Stimulated activated CD4-positive, alpha-beta T cell treated with anti-CD3 and anti-CD28 coated beads, Interleukin-12 subunit alpha, Interleukin-12 subunit beta, amount 100 ng/mL, for 48 hours (primary cell): ENCODE measurements at places on chromosomes 6 and 20.

DNA sequence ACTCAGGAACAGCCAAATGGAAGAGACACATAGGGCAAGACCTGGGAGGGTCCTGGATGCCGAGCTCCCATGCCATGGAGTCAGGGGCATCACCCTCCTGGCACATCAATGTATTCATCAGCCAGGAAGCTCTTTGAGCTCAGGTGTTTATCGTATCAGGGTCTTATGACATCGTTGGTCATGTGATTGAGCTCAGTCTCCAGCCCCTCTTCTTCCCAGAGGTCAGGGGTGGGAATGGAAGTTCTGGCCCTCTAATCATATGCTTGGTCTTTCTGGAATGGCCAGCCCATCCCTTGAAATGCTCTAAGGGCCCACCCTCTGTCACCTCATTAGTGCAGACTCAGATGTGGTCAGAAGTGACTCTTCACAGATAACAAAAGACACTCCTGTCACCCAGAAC, 52.4 kb upstream of the TULP4 start:
- DNase-seq, result no peak

GRCh38 chr6:138427701-138428100, 23.7 kb downstream of the HEBP2 start:
- DNase-seq, result no peak

- no peak for DNase-seq
Measured at GRCh38 chr6:44143731-44144130, 14.9 kb upstream of the CAPN11 start.

DNA sequence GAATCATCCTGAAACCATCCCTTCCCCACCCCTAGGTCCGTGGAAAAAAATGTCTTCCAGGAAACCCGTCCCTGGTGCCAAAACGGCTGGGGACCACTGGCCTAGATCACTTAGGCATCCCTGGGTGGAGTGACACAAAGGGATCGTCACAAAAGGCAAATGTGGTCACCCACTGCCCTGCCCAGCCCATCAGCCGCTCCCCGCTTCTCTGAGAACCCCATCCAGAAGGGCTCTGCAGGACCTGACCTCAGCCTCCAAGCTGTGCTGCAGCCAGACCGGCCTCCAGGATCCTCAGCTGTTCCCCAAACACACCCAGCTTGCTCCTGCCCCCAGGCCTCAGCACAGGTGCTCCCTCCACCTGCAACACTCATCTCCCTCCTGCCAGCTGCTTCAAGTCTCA, 61.6 kb downstream of the PREX1 start:
- no peak for DNase-seq

DNA sequence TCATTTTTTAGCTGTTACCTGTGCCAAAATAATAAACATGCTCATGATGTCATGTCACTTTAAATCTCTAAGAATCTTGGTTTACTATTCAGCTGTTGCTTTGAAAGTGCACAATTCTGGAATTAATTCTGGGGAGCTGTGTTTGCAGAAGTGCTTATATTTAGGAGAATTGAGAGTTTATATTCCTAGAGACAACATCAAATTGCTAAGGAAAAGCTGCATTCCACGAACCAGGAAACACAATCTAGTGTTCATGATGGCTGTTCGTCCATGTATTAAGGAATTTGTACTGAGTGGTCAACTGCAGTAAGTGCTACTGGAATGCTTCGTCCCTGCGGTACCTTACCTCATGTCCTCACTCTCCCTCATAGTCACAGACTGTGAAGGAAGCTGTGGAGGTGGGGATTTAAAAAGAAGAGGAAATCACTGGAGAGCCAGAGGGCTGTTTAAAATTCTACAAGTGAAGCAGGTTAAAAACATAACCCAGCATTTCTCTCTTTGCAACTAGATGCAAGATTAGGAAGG, 161.0 kb downstream of the TRMT11 start:
- DNase-seq, result no peak

- no peak for DNase-seq
Measured at GRCh38 chr20:47667531-47668312, 117.6 kb downstream of the SULF2 start.

DNA sequence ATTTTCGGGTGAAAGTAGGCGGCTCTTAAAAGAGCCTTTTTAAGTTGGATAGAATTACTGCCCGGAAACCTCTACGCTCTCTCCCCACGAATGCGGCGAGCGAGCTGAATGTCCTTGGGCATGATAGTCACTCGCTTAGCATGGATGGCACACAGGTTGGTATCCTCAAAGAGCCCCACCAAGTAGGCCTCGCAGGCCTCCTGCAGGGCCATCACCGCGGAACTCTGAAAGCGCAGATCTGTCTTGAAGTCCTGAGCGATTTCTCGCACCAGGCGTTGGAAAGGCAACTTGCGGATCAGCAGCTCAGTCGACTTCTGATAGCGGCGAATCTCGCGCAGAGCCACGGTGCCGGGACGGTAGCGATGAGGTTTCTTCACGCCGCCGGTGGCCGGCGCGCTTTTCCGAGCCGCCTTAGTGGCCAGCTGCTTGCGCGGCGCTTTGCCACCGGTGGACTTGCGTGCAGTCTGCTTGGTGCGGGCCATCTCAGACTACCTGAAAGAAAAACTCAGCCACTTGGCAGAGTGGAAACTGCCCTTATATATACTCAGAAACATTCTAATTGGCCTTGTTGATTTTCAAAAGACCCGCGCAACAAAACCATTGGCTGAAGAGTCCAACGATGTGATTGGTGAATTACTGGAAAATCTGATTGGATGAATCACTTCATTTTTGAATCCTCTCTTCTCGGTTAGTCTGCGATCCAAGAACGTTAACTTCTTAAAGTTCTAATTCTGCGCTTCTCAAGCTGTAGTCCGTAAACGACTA, 93.9 kb upstream of the BTN3A2 start:
- DNase-seq, result peak; percentile 79

GRCh38 chr20:59105581-59105980, 58.0 kb upstream of the ZNF831 start:
- no peak for DNase-seq

DNA sequence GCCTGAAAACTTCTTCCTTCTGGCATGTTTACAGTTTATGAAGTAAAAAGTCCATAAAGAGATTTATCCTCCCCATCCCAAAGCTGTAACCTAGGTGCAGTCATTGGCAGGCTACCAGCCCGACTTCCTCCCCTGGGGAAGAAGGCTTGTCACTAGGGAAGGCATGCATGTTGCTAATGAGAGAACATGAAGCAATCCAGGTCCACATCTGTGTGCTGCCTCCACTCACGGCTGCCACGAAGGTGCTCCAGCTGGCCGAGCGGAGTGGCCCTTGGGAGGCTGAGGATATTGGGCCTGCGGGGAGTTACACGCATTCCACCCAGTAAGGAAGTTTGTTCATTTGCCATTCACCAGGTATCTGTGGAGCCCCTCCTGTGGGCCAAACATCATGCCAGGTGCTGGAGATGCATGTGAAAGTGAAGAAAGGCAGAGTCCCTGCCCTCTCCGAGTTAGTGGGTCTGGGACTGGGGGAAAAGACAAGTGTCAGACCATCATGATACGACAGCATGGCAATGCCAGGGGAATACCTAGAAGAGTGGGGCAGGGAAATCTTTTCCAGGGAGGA, 257.0 kb downstream of the NRN1 start:
- DNase-seq, result no peak

- DNase-seq, result no peak
Measured at GRCh38 chr6:26205625-26206574, 118.7 kb downstream of the HFE start.

- DNase-seq, result no peak
Measured at GRCh38 chr6:107066697-107067659, 39.0 kb downstream of the MTRES1 start.

DNA sequence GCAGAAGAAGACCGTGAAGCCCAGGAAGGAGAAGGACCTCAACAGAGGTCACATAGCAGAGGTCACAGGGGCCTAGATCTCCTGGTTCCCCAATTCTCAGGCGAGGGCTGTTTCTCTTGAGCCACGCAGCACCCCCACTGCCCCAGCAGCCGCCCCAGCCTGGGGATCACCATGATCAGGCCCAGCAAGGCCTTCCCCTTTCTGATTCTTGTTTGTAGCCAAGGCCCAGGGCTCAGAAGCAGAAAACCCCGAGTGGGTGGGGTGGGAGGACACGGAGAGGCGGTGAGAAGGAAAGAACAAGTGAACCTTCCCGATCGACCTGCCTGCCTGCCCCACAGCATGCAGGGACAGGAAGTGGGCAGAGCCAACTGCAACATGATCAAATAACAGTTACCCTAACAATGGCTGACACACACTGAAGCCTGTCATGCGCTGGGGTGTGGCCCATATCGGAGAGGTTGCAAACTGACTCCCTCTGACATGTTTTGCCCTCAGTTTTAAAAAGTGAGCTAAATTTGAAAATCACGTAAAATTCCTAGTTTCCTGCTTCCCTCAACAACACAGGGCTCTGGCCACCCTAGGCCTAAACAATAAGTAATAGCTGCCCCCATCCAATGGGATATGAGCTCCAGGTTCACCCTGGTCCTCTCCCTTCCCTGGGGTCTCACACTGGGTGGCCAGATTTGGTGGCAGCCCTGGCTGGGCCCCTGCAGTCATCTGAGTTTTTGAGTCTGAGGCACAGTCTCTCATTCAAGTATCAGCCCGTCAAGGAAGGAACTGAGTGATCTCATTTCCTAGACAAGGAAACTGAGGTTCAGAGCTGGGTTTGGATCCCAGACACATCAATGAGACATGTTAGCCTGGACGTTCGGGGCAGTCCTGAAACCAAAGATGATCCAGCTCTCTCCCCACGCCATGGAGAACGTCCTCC, 6.5 kb downstream of the PEDS1 start:
- peak; percentile 61 for DNase-seq

DNA sequence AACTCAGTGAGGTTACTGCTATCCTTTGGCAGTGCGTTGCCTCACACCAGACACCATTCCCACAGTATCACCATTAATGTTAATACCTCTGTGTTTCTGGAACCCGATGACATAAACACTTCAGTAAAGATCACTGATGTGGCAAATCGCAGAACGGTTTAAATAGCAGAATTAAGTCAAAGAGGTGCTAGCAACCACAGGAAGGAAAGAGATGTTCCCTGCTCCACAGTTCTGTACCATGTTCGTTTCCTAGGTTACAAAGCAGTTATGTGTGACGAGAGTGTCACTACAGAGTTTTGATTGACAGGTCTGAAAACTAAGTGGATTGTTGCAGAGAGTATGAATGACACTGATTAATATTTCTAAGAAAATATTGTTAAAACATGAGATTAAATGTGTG, 272.3 kb downstream of the KHDRBS2 start:
- DNase-seq, result no peak

DNA sequence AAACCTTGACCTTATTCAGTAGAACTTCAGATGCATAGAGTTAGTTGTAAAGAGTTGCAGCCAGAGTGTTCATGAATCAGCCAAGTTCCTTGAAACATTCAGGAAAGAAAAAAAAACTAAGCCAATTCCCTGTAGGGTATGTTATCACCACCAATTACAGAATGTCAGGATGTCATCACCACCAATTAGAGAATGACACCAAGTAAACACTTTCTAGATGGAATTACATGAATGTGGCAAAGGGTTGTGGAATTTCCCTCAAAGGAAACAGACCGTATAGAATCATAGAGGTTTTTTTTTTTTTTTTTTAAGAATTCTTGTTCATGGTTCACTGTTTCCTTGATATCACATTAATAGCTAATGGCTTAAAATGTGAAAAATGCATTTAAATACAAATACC, 472.1 kb upstream of the RNF217 start:
- DNase-seq, result no peak

GRCh38 chr6:130032758-130033340, 14.5 kb downstream of the L3MBTL3 start:
- DNase-seq, result no peak

- no peak for DNase-seq
Measured at GRCh38 chr6:165952514-165952913, 215.1 kb downstream of the TBXT start.

DNA sequence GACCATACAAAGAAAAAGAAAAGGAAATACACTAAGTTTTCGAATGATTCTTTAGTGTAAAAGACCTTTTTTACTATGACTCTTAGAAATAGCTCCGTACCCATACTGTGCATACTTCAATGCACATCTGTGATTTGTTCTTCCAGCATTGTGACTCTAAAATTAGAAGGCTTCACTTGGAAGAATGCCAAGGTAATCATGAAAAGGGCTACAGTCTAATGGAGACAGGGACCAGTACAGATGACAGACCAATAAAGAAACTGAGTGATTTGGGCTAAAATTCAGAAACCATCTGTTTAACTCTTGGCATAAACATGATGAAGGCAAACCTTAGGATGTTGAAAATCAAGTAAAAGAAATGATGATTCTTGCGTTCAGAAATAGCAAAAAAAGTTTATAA, 46.3 kb downstream of the CYP39A1 start:
- DNase-seq, result no peak
